ENCODE measurements at places on chromosomes 12 and 14.

DNA sequence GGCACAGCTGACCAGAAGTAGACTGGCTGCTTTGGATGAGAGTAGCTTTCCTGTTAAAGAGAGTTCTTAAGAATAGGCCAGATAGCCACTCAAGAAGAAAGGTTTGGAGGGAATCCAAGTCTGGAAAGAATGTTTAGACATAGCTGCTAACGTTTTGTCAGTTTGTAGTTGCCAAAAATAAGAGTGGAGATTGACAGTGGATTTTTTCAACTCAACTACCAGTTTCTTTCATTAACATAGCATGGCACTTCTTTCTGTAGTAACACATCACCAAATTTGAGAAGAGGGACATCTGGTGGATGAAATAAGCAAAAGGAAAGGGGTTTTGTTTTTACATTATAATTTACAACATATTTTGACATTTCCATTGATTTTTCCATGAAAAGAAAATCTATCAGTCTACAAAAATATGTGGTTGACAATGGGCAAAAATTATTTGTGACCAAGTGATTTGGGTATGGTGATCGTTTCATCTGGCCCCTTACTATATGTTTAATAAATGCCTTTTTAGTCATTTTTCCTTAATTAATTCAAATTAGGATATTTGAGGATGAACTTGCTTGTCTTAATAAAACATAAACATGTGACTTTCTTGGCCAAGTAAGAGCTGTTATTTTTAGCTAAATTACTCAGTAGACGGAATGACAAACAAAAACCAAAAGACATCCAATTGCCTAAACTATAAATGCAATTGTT lies 71.1 kb downstream of the PTPRR start:
- no peak for DNase-seq

DNA sequence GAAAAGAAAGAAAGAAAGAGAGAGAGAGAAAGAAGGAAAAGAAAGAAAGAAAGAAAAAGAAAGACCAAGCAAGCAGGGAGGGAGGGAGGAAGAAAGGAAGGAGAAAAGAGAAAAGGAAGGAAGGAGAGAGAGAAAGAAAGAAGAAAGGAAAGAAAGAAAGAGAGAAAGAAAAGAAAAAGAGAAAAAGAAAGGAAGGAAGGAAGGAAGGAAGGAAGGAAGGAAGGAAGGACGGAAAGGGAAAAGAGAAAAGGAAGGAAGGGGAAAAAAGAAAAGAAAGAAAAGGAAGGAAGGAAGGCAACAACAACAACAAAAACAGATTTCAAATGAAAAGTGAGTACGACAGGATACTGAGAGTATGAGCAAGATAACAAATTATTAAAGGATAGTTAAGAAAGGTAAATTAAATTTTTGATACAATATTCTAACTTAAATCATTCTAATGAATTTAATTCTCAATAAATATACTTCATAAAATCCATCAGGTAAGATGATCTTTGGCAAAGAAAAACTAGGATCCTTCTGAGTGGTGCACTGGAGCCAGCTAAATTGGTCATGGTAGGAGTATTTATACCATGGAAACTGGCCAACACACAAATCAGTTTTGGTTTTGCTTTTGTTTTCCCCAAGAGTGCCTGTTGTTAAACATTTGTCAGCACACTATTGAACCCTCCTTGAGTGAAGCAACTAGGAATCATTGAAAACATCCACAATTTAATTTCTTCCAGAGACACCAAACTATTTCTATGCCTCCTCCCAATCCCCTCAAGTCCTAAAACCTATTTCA lies 56.1 kb upstream of the DYRK2 start:
- no peak for DNase-seq

GRCh38 chr12:43436597-43436996 lies 115.4 kb downstream of the ADAMTS20 start:
- no peak for DNase-seq

- DNase-seq, result no peak
Measured at GRCh38 chr14:101758913-101759593, 2.5 kb upstream of the PPP2R5C start.

DNA sequence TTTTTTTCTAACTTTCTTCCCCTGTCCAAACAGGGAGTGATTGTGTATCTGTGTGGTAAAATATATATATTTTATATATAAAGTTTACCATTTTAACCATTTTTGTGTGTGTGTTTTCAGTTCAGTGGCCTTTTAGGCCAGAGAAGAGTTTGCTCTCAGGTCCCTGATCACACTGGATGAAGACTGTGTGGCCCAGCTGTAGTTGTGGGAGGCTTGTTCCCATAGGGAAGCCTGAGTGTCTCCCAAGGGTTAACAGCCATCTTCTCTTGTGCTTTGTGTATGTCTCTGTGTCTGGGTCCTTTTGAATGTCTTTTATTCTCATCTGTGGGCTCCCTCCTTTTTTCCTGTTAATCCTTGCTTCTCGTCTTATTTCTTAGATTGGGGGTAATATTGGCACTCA lies 23.4 kb downstream of the CGRRF1 start:
- no peak for DNase-seq

- no peak for DNase-seq
Measured at GRCh38 chr14:100448376-100448775, 125.2 kb downstream of the SLC25A47 start.

GRCh38 chr14:33432407-33433023 lies 493.8 kb downstream of the NPAS3 start:
- no peak for DNase-seq

- DNase-seq, result no peak
Measured at GRCh38 chr12:31386364-31386777, 60.4 kb upstream of the SINHCAF start.

- no peak for DNase-seq
Measured at GRCh38 chr12:93184672-93185368, 192.9 kb upstream of the NUDT4 start.
